Tongue (tissue), 3 donors: ENCODE measurements at places on chromosomes 4 and X.

DNA sequence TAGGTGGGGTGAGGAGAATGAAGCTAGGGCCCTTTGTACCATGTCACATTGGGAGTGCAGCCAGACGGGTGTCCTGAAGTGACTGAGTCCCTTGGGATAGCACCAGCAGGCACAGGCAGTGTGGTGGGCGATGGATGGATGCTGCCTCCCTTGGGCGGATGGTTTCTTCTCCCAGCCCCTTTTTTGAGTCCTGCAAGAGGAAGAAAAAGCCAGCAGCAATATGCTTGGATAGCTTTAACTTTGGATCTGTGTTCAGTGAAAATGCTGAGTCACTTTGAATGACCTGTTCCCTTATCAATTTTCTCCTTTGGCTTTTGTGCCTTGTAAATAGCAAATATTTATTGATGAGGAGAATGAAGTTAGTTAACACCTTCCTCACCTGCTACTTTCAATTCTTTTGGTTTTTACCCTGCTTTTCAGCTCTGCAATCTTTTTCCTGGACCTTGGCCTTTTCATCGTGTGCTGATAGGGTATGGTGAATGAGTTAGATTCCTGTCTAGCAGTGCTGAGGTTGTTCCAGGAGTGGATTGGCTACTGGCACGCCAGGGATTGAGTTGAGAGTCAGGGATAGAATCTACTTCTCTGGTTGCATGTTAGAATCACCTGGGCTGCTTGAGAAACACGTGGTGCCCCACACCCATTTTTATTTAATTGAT is 10.2 kb downstream of the DCUN1D4 start:
- DNase-seq: no peak

DNA sequence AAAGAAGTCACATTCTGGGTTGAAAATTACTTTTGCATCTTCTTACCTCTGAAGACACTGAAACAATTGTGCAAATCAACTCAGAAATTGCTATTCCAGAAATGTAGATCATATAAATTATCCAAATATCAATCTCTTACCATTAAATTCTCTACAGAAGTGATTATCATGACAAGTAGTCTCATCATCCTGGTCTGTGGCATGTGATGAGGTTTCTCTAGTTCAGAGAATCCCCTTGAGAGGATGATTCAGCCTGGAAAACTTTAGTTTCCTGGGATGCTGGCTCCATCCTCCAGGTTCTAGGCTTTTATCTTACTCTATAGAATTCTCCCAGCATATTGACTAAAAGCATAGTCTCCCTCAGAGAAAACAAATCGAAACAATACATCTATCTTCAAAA is 76.2 kb upstream of the S100G start:
- no peak for DNase-seq

DNA sequence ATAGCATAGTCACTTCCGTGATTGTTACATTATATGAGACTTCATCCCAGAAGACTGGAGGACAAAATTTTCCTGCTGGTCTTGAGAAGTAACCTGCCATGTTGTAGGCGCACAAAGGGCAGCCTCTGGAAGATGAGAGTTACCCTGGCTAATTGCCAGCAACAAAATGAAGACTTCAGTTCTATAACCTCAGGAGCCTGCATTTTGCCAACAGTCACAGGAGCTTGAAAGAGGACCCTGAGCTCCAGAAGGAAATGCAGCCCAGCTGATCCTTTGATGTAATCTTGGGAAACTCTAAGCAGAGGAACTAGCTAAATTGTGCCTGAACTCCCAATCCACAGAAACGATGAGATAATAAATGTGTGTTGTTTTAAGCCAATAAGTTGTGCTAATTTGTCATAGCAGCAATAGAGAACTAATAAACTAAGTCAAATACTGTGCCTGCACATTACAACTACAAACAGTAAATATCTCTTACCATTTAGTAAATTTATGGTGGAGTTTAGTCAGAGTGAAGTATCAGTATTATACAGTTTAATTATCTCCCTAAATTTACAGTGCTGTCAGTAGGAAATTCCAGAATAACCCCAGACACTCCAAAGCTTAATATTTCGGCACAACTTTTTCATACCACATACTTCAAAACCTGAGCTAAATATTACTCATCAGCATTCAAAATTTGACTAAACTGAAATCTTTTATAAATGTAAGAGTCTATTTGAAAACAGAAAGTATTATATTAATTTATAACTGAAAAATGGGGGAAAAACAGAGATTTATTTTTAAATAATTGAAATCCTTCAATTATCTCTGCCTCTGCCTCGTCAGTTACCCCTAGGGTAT is 90.1 kb upstream of the MAPK10 start:
- no peak for DNase-seq

- no peak for DNase-seq
These were observed 757.8 kb upstream of the HS3ST1 start for GRCh38 chr4:12186526-12186925.
